ENCODE measurements at places on chromosomes 2 and 18.

DNA sequence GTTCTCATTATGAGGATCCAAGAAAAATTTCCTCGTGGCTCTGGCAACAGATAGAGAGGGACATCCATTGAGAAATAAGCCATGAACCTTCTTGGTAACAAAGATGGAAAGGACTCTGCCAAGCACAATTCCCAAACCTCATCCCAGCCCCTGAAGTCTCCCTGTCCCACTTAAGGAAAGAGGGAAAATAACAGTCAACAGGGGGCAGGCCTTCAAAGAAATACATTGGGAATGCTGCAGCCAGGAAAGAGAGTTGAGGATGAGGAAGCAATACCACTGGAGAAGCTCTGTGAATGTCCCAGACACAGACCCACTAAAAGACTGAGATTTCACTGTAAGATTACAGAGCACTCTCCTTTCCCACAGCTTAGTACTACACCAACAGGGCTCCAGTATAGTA lies 93.2 kb downstream of the CD226 start:
- no peak for DNase-seq

GRCh38 chr18:3665780-3666525 lies 216.0 kb downstream of the TGIF1 start:
- DNase-seq: peak; percentile 82

DNA sequence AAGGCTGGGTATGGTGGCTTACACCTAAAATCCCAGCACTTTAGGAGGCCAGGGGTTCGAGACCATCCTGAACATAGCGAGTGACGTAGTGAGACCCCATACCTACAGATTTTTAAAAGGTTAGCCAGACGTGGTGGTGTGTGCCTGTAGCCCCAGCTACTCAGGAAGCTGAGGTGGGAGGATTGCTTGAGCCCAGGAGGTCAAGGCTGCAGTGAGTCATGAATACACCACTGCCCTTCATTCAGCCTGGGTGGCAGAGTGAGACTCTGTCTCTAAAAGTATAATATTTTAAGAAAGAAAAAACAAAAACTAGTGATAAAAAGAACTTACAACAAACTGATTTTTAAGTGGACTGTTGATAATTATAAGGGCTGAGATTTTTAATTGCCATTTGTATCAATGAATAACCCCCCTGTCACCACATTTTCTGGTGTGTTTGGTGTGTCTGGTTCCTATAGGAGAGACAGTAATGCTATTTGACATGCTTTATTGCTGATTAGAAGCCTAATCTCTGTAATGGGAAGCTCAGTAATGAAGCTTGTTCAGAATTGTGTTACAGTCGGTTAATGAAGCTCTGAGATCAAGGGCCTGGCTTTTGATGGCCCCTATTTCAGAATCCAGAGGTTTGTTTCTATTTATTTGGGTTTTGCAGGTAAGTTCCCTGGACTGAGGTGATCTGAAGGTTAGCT lies 147.0 kb downstream of the NEDD4L start:
- DNase-seq: no peak

GRCh38 chr2:71878626-71879508 lies 268.8 kb downstream of the CYP26B1 start:
- no peak for DNase-seq

All from AG04450 (cell line).